ENCODE measurements at places on chromosomes 6 and 20. TPM values are rescaled to one million over a fixed set of nuclear protein-coding genes. Genes with fewer than 3 reads are reported as not detected.

The THEMIS gene
- total RNA-seq = 0.25 TPM

The CCN6 gene
- not detected for total RNA-seq

The HLA-DQA1 gene
- under 0.01 TPM for total RNA-seq

The ATP6V1G2 gene
- total RNA-seq = 57.5 TPM

The GPX5 gene
- total RNA-seq = not detected

The C4A gene
- 14.5 TPM for total RNA-seq

The PMEPA1 gene
- total RNA-seq = 5.9 TPM

The RIMS4 gene
- 46.0 TPM for total RNA-seq

The MOXD1 gene
- 30.5 TPM for total RNA-seq

The ADGB gene
- 0.25 TPM for total RNA-seq

The ZKSCAN8 gene
- total RNA-seq = 22.9 TPM

The SEMG1 gene
- total RNA-seq = not detected

The MYH7B gene
- total RNA-seq = under 0.01 TPM

The SLX4IP gene
- total RNA-seq = 5.7 TPM

The KDM1B gene
- total RNA-seq = 40.8 TPM

The TREM1 gene
- 0.25 TPM for total RNA-seq

The NKAIN2 gene
- 115 TPM for total RNA-seq

The ZNF184 gene
- 22.9 TPM for total RNA-seq

The NOX3 gene
- total RNA-seq = not detected

The ULBP3 gene
- total RNA-seq = 8.4 TPM

The AMD1 gene
- 79.7 TPM for total RNA-seq

The EHMT2 gene
- 65.6 TPM for total RNA-seq

The SMOC2 gene
- total RNA-seq = 3.2 TPM

The AGER gene
- total RNA-seq = 0.98 TPM

The MANEA gene
- 9.8 TPM for total RNA-seq

The SPATA25 gene
- total RNA-seq = 0.25 TPM

The FAM83C gene
- not detected for total RNA-seq

The RAD21L1 gene
- total RNA-seq = under 0.01 TPM

The SMIM26 gene
- 49.9 TPM for total RNA-seq

All from temporal lobe (tissue), 4 donors.